Mesothelial cell of epicardium (in vitro differentiated cells): ENCODE measurements at places on chromosomes 3 and 15.

GRCh38 chr3:114867835-114868503 lies 279.1 kb downstream of the ZBTB20 start:
- no peak for DNase-seq
- H3K27ac ChIP-seq: no peak overlapping the region
- H3K36me3 ChIP-seq: no peaks in the 10 kb centered on the region

- H3K27ac ChIP-seq: no peak overlapping the region
- no peaks in the 10 kb centered on the region for H3K27me3 ChIP-seq
- no peak for DNase-seq
- H3K4me1 ChIP-seq: peaks cover 15% of the 10 kb centered on the region
- H3K4me3 ChIP-seq: no peak overlapping the region
- H3K36me3 ChIP-seq: no peaks in the 10 kb centered on the region
Observed at GRCh38 chr3:61589856-61590255, 28.5 kb downstream of the PTPRG start.

DNA sequence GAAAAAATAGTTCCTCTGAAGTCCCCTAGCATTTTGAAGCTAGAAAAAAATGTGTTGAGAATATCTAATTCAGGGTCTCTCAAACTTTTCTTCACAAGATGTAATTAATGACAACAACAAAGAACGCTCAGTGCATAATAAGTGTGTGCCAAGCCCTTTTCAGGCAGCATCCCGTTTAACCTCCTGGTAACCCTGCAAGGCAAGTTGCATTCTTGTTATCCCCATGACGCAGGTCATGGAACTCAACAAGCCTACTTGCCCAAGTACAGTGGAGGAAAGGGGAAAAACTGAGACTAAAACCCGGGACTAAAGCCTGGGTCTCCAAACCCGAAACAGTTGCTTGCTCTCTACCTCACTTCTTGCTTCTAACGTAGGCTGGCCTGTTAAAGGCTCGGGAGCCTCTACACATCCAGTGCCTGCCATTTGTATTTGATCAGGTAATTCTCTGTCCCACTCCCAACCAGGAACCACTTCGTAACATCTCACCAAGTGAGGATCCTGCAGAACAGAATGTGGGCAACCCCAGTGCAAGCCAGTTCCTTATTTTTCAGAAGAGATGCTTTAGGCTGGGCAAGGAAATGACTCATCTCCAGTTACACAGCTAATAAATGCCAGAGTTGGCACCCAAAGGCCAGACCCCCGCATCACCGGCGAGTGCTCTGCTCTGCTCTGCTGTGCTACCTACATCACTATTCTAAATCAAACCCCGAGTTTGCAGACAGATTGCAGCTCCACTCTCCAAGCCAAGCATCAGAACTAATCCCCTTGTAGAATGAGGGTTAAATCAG lies 28.3 kb downstream of the LMCD1 start:
- H3K27ac ChIP-seq: no peak overlapping the region
- H3K36me3 ChIP-seq: peaks cover 5% of the 10 kb centered on the region
- peaks cover 29% of the 10 kb centered on the region for H3K4me1 ChIP-seq
- H3K4me3 ChIP-seq: no peak overlapping the region

- no peak overlapping the region for H3K27ac ChIP-seq
- peak; percentile 16 for DNase-seq
- H3K4me3 ChIP-seq: no peak overlapping the region
- H3K27me3 ChIP-seq: no peaks in the 10 kb centered on the region
- H3K4me1 ChIP-seq: peaks cover 3% of the 10 kb centered on the region
- H3K36me3 ChIP-seq: no peaks in the 10 kb centered on the region
Observed at GRCh38 chr3:134073583-134073945, 43.8 kb upstream of the SLCO2A1 start.

DNA sequence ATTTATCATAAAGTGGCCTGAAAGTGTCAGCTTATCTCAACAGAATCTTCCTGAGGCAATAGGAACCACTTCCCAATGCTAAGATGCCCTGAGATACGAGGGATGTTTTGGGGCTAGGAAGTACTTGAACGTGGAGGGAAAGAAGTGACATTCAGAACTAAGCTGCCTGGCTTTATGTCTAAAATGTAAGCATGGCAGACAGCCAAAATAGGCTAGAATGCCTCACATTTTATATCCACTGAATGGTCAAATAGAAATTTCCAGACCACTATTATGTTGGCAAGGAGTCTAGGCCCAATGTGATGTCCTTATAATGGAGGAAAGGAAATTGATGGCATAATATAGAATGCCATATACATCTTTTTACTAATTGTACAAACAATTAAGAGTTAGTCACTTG lies 154.9 kb downstream of the PEX5L start:
- H3K4me1 ChIP-seq: no peaks in the 10 kb centered on the region
- H3K4me3 ChIP-seq: no peak overlapping the region
- no peaks in the 10 kb centered on the region for H3K36me3 ChIP-seq
- H3K27me3 ChIP-seq: peaks cover 20% of the 10 kb centered on the region
- DNase-seq: no peak
- H3K27ac ChIP-seq: no peak overlapping the region

GRCh38 chr3:55164191-55164590 lies 236.3 kb upstream of the LRTM1 start:
- peaks cover 30% of the 10 kb centered on the region for H3K4me1 ChIP-seq
- H3K27ac ChIP-seq: no peak overlapping the region
- no peaks in the 10 kb centered on the region for H3K36me3 ChIP-seq
- no peaks in the 10 kb centered on the region for H3K27me3 ChIP-seq
- H3K4me3 ChIP-seq: no peak overlapping the region

DNA sequence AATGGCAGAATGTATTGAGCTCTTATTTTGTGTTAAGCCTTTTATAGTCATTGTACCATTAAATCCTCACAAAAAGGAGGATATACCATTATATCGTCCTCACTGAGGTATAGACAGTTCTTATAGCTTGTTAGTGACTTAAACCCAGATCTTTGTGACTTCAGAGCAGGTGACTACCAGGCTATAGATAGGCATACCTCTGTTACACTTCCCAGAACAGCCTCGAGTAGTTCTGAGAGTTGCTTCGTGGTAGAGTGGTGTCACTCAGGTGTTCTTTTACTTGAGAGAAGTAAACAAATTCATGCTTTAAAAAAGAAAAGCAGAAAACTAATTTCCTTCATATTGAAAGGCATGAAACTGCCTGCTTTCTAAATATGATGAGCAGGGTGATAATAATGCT lies 59.9 kb downstream of the SEC22A start:
- H3K36me3 ChIP-seq: peaks cover 24% of the 10 kb centered on the region
- peaks cover 6% of the 10 kb centered on the region for H3K4me1 ChIP-seq
- no peak overlapping the region for H3K4me3 ChIP-seq
- no peaks in the 10 kb centered on the region for H3K27me3 ChIP-seq
- no peak overlapping the region for H3K27ac ChIP-seq

DNA sequence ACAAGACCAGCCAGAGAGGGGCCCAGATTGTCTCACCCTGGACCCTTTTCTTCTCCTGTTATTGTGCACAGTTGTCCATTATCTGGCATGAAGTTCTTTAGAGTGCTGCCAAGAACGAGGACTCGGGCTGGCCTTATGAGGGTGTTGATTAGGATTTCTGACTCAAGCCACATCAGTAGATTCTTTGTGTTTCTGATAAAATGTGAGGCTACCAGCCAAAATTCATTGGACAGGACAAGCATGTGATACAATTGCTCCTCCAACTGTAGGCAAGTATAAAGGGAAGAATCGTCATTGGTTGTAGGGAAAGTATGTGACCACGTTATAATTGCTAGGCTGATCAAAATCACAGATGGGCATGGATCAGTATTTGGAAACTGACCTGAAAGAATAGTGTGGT lies 99.2 kb upstream of the TMC3 start:
- no peak overlapping the region for H3K27ac ChIP-seq
- no peak overlapping the region for H3K4me3 ChIP-seq
- H3K4me1 ChIP-seq: no peaks in the 10 kb centered on the region
- DNase-seq: no peak

GRCh38 chr3:189537135-189537534 lies 94.1 kb upstream of the TP63 start:
- no peak for DNase-seq
- H3K36me3 ChIP-seq: no peaks in the 10 kb centered on the region
- peaks cover 6% of the 10 kb centered on the region for H3K4me1 ChIP-seq
- H3K27me3 ChIP-seq: no peaks in the 10 kb centered on the region
- no peak overlapping the region for H3K27ac ChIP-seq

- H3K36me3 ChIP-seq: no peaks in the 10 kb centered on the region
- no peaks in the 10 kb centered on the region for H3K27me3 ChIP-seq
- no peak overlapping the region for H3K27ac ChIP-seq
- H3K4me3 ChIP-seq: no peak overlapping the region
- no peaks in the 10 kb centered on the region for H3K4me1 ChIP-seq
Observed at GRCh38 chr3:185082149-185082548, 70.7 kb downstream of the C3orf70 start.

- H3K4me3 ChIP-seq: no peak overlapping the region
- no peaks in the 10 kb centered on the region for H3K27me3 ChIP-seq
- no peak overlapping the region for H3K27ac ChIP-seq
- H3K4me1 ChIP-seq: peaks cover 36% of the 10 kb centered on the region
- no peak for DNase-seq
Observed at GRCh38 chr15:42155546-42156242, 742 bp downstream of the PLA2G4F start.

DNA sequence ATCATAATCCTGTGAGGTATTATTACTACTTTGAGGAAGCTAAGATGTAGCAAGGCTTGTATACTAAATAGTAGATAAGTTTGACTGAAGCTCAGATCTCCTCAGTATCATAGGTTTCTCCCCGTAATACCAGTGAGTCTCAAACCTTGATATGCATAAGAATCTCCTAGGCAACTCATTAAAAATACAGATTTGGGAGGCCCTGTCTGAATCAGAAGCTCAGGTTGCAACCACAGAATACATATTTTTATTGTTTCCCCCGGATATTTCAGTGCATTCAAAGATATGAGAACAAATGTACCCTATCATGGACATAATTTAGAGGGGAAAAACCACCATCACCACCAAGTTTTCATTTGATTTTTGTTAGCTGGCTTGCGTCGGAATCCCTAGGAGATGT lies 242.1 kb upstream of the C2CD4B start:
- H3K27ac ChIP-seq: no peak overlapping the region
- no peaks in the 10 kb centered on the region for H3K27me3 ChIP-seq
- no peak for DNase-seq
- H3K36me3 ChIP-seq: no peaks in the 10 kb centered on the region
- H3K4me3 ChIP-seq: no peak overlapping the region

- H3K4me3 ChIP-seq: no peak overlapping the region
- H3K27me3 ChIP-seq: no peaks in the 10 kb centered on the region
- no peak for DNase-seq
- H3K4me1 ChIP-seq: peaks cover 55% of the 10 kb centered on the region
Observed at GRCh38 chr15:38066612-38067011, 132.2 kb downstream of the TMCO5A start.

DNA sequence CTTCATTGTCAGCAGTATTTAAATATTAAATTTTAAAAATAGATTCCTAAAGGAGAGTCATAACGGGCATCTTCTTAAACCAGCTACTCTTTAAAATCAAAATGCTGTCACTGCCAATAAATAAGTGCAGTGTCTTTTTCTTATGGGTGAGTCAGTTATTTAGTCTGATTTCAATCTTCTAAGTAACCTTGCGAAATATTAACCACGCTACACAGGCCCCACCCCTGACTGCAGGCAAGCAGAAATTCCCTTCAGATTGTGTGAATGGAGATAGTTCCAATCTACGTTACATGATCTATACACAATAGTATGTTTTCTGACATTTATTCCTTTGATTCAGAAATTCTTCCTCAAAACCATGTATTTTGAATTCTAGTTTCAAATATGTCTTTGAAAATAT lies 141.5 kb downstream of the GADL1 start:
- no peak overlapping the region for H3K27ac ChIP-seq
- H3K4me3 ChIP-seq: no peak overlapping the region
- peaks cover 34% of the 10 kb centered on the region for H3K4me1 ChIP-seq
- H3K36me3 ChIP-seq: no peaks in the 10 kb centered on the region

DNA sequence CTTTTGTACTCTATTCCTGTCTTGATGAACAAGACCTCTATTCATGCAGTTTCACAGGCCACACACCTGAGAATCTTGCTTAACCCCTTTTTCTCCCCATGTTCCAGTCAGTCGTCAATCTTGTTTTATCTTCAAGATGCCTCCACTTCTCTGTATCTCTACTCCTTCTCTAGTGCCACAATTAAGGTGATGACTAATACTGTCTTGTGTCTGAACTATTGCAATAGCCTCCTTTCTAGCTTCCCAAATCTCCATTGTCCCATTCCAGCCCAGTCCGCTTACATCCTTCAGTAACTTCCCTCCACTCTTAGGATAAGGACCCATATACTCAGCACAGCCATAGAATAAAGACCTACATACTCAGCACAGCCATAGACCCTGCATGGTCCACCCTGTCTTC lies 24.7 kb downstream of the CHST14 start:
- no peaks in the 10 kb centered on the region for H3K36me3 ChIP-seq
- H3K4me1 ChIP-seq: no peaks in the 10 kb centered on the region
- peaks cover 11% of the 10 kb centered on the region for H3K27me3 ChIP-seq
- no peak for DNase-seq

DNA sequence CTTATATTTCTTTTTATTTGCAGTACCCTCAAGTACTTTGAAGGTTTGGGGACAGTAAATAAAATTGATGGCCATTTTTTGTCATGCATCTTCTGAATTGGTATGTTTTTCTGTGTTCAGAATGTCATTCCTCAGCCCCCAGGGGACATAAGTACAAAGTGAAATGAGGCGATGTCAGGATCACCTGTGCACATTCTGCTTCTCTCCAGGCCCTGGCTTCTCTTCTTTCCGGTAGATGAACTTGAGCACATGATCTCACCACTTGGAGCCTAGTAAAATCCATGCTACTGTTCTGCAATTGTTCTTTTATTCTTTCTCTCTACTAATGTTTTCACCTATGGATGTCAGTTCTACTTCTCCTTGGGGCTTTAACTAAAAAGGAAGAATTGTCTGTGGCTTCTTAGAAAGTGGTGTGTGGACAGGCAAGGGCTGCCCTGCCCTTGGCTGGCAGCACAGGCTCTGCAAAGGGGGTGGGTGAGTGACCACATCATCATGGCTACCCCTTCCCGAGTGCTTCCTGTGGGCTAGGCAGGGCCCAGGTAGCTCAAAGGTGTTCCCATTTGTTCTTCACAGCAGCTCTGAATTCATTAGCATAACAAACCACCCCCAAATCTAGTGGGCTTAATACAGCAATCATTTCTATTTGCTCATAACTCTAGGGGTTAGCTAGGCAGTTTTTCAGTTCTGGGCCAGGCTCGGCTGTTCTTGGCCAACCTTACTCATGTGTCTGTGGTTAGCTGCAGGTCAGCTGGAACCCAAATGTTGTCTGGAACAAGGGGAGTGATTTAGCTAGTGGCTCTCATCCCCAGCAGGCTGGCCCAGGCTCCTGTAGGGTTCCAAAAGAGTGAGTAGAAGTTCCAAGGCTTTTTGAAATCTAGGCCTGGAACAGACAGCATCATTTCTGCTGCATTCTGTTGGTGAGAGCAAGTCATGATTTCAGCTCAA lies 154.0 kb upstream of the CTDSPL start:
- peaks cover 11% of the 10 kb centered on the region for H3K4me1 ChIP-seq
- H3K36me3 ChIP-seq: no peaks in the 10 kb centered on the region
- peaks cover 2% of the 10 kb centered on the region for H3K27me3 ChIP-seq
- H3K27ac ChIP-seq: no peak overlapping the region
- no peak for DNase-seq

GRCh38 chr15:69288531-69289341 lies 10.0 kb upstream of the PAQR5 start:
- H3K27me3 ChIP-seq: no peaks in the 10 kb centered on the region
- no peak overlapping the region for H3K27ac ChIP-seq
- no peak for DNase-seq
- no peaks in the 10 kb centered on the region for H3K36me3 ChIP-seq
- peaks cover 10% of the 10 kb centered on the region for H3K4me1 ChIP-seq
- H3K4me3 ChIP-seq: no peak overlapping the region
